Pancreas (tissue), 10 donors: ENCODE measurements at places on chromosomes 2 and 18.

DNA sequence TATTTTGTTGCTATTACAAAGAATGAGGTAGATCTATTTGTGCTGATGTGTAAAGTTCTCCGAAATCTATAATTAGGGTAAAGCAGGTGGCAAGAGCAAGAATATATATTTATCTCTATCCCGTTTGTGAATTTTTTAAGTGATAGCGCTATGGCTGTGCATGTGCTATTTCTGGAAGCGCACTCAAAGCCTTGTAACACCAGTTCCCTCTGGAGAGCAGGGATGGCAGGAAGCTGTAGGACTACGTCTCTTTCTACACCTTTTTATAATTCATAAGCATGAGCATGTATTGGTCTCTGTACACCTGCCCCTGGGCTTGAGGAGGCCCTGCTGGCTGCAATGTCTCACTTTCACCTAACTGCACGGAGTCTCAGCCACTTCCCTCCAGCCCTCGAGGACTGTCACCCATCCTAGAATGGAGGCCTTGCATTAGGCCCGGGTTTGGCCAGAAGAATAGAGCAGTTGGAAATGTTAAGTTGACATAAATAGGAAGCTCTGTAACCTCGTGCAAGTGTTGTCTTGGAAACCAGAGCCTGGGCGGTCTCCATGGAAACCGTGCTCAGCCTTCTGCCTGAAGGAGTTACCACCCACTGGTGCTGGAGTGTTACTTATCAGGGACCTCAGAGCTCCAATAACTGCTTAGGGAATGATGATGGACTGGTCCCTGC is 20.9 kb downstream of the ITM2C start:
- DNase-seq = no peak
- no peaks in the 10 kb centered on the region for H3K36me3 ChIP-seq
- H3K27me3 ChIP-seq = no peaks in the 10 kb centered on the region
- H3K27ac ChIP-seq = no peak overlapping the region
- no peaks in the 10 kb centered on the region for H3K4me1 ChIP-seq
- no peak overlapping the region for H3K4me3 ChIP-seq

DNA sequence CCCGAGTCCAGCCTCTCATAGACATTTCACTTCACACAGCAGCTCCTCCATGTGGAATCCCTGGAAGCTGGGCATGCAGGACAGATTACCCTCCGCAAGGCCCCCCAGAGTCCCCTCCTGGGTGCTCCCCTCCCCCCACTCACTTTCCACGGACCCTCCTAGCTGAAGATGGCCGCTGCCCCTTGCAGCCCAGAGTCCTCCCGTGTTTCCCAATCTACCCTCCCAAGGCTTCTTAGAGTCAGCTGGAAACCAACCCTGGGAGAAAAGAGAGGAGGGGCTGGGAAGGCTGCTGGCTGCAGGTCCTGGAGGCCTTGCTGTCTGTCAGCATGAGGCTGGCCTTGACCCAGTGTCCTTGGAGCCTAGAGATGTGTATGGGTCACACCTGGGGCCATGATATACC is 49.0 kb upstream of the HAAO start:
- H3K36me3 ChIP-seq = no peaks in the 10 kb centered on the region
- H3K4me1 ChIP-seq = no peaks in the 10 kb centered on the region
- no peak overlapping the region for H3K27ac ChIP-seq
- H3K27me3 ChIP-seq = no peaks in the 10 kb centered on the region

GRCh38 chr2:153543635-153544071 is 65.1 kb upstream of the RPRM start:
- no peaks in the 10 kb centered on the region for H3K4me1 ChIP-seq
- H3K27me3 ChIP-seq = no peaks in the 10 kb centered on the region
- DNase-seq = no peak
- H3K27ac ChIP-seq = no peak overlapping the region
- H3K4me3 ChIP-seq = no peak overlapping the region
- H3K36me3 ChIP-seq = no peaks in the 10 kb centered on the region

DNA sequence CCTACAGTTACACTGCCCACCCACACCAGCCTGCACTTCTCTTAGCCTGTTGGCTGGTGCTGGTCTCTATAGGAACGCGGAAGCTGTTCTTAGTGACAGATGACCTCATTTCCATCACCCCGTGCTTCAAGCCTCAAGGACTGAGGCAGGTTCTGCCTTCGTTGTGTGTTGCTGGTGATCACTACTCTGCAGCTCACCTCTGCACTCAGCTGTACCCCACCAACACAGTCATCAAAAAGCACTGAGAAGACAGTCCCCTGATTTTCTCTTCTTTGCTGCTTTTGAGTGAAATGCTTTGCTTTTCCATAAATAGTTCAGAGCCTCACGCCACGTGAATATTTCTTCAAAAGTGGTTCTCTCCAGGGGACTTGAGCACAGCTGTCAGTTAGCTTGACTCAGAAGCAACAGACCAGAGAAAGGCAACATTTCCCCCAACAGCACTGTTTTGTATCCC is 225.7 kb upstream of the CCDC150 start:
- H3K4me3 ChIP-seq = no peak overlapping the region
- DNase-seq = no peak
- H3K27ac ChIP-seq = no peak overlapping the region
- H3K4me1 ChIP-seq = no peaks in the 10 kb centered on the region

- H3K4me3 ChIP-seq = no peak overlapping the region
- H3K27ac ChIP-seq = no peak overlapping the region
- no peak for DNase-seq
- H3K4me1 ChIP-seq = no peaks in the 10 kb centered on the region
- no peaks in the 10 kb centered on the region for H3K36me3 ChIP-seq
These were observed 85.5 kb downstream of the SCN1A start for GRCh38 chr2:166042356-166042755.

DNA sequence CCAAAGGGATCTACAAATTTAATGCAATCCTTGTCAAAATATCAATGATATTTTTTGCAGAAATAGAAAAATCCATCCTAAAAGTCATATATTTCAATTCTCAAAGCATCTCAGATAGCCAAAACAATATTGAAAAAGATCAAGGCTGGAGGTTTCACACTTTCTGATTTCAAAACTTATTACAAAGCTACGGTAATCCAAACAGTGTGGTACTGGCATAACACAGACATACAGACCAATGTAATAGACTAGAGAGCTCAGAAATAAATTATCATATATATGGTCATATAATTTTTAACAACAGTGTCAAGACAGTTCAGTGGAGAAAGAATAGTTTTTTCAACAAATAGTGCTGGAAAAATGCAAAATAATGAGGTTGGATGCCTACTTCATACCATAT is 40.3 kb upstream of the PROKR1 start:
- DNase-seq = no peak
- no peaks in the 10 kb centered on the region for H3K36me3 ChIP-seq
- H3K4me1 ChIP-seq = no peaks in the 10 kb centered on the region
- no peak overlapping the region for H3K27ac ChIP-seq

- H3K27me3 ChIP-seq = no peaks in the 10 kb centered on the region
- no peak overlapping the region for H3K4me3 ChIP-seq
- H3K27ac ChIP-seq = no peak overlapping the region
- DNase-seq = no peak
- H3K36me3 ChIP-seq = no peaks in the 10 kb centered on the region
These were observed 97.6 kb upstream of the RAB6C start for GRCh38 chr2:129881786-129882396.

DNA sequence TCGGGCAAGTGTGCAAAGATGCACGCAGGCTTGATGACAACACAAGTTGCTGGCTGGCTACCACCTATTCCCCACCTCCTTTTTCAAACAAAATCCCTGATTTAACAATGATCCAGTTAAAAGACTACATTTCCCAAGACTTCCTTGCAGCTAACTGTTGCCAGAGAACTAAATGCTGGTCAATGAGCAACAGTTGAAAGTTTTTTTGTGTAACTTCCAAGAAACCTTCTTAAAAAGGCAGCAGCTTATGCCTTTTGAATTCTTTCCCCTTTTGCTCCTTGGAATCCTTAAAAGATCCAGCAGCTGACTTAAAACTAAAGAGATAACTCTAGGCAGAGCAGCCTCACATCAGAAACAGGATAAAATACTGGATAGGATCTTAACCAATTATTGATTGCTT is 38.5 kb downstream of the NPHP1 start:
- no peaks in the 10 kb centered on the region for H3K36me3 ChIP-seq
- no peaks in the 10 kb centered on the region for H3K4me1 ChIP-seq
- H3K27me3 ChIP-seq = no peaks in the 10 kb centered on the region

DNA sequence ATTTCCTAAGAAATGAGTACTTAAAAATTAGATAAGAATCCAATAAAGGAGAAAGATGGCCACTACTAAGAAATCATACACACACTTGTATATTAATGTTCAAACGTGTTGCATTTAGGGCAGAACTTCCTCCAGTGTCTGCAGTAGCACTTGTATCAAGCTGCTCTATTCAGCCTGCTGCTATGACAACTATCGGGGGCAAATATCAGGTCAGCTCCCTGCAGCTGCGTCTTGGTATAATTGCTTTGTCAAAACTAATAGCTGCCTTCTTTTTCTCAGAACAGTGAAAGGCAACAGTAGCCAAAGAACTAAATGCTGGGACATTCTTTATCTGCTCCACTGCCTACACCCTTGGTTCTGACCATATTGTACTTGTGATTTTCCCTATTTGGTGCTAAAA is 300.7 kb downstream of the NOL4 start:
- H3K36me3 ChIP-seq = no peaks in the 10 kb centered on the region
- no peak overlapping the region for H3K4me3 ChIP-seq
- H3K4me1 ChIP-seq = no peaks in the 10 kb centered on the region
- no peaks in the 10 kb centered on the region for H3K27me3 ChIP-seq

GRCh38 chr18:36302676-36303075 is 5.2 kb downstream of the FHOD3 start:
- no peaks in the 10 kb centered on the region for H3K27me3 ChIP-seq
- no peaks in the 10 kb centered on the region for H3K36me3 ChIP-seq
- DNase-seq = no peak
- H3K27ac ChIP-seq = no peak overlapping the region
- no peak overlapping the region for H3K4me3 ChIP-seq

DNA sequence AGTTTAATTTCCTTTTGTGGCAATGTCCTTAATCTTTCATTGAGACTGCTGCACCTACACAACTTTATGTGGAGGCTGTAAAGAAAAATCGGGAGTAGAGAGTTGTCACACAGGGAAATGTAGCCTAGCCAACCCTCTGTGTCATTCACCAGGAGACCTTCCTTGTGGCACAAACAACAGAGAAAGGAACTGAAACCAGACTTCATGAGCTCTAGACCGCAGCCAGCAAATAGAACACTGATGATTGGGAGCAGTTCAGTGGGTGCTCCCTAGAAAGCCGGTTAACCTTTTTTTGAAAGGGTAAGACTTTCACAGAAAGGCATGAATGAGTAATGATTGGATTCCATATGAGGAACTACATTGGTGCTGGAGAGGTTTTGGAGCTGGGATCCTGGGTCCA is 1752.4 kb upstream of the CELF4 start:
- H3K4me1 ChIP-seq = peaks cover 4% of the 10 kb centered on the region
- H3K36me3 ChIP-seq = no peaks in the 10 kb centered on the region
- H3K27me3 ChIP-seq = no peaks in the 10 kb centered on the region
- DNase-seq = no peak
- no peak overlapping the region for H3K4me3 ChIP-seq
- H3K27ac ChIP-seq = no peak overlapping the region

GRCh38 chr2:126838716-126838985 is 60.0 kb upstream of the TEX51 start:
- H3K36me3 ChIP-seq = no peaks in the 10 kb centered on the region
- no peak overlapping the region for H3K4me3 ChIP-seq
- H3K27ac ChIP-seq = no peak overlapping the region
- no peak for DNase-seq
- H3K4me1 ChIP-seq = no peaks in the 10 kb centered on the region
- H3K27me3 ChIP-seq = no peaks in the 10 kb centered on the region

GRCh38 chr2:96098900-96099590 is 17.3 kb downstream of the ADRA2B start:
- no peak for DNase-seq
- no peaks in the 10 kb centered on the region for H3K27me3 ChIP-seq
- H3K36me3 ChIP-seq = no peaks in the 10 kb centered on the region
- H3K4me1 ChIP-seq = no peaks in the 10 kb centered on the region
- H3K4me3 ChIP-seq = no peak overlapping the region
- no peak overlapping the region for H3K27ac ChIP-seq

DNA sequence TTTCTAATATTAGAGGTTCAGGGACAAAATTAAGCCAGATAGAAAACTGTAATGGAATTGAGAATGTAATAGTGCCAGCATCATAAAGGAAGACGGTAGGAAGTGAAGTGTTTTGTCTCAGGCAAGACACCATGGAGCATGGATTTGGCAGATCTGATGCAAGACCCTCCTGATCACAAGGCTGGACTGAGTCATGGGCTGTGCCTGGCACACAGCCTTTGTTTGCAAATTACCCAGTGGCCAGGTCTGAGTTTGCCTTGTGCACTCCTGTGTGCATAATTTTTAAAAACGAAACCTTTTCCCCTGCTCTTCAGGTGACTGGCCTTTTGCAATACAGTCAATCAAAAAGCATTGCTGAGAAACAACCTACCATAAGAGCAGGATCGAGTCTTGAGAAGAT is 2.0 kb upstream of the UPP2 start:
- no peak for DNase-seq
- H3K4me3 ChIP-seq = no peak overlapping the region
- H3K4me1 ChIP-seq = peaks cover 5% of the 10 kb centered on the region
- H3K27me3 ChIP-seq = no peaks in the 10 kb centered on the region
- no peaks in the 10 kb centered on the region for H3K36me3 ChIP-seq
- H3K27ac ChIP-seq = no peak overlapping the region

DNA sequence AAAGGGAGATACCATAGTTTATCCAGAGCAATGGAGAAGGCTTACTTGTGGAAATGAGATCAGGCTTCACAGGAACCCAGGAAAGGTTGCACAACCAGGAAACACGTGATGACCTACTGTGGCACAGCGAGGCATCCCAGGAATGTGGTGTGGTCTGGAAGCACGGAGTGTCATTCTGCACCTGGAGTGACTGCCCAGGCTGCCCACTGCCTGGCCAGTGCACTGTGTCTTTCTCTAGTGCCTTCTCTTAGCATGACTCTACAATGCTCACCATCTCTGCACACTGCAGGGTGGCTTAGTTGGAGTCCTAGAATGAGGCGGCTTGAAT is 48.9 kb downstream of the CHST9 start:
- DNase-seq = no peak
- H3K4me1 ChIP-seq = peaks cover 3% of the 10 kb centered on the region
- no peaks in the 10 kb centered on the region for H3K27me3 ChIP-seq
- H3K36me3 ChIP-seq = no peaks in the 10 kb centered on the region
- H3K4me3 ChIP-seq = no peak overlapping the region
- no peak overlapping the region for H3K27ac ChIP-seq

GRCh38 chr2:49577041-49577440 is 422.7 kb upstream of the FSHR start:
- H3K36me3 ChIP-seq = no peaks in the 10 kb centered on the region
- H3K4me1 ChIP-seq = no peaks in the 10 kb centered on the region
- H3K4me3 ChIP-seq = no peak overlapping the region

GRCh38 chr2:206011795-206012194 is 74.2 kb downstream of the INO80D start:
- H3K4me3 ChIP-seq = no peak overlapping the region
- no peaks in the 10 kb centered on the region for H3K4me1 ChIP-seq
- H3K36me3 ChIP-seq = no peaks in the 10 kb centered on the region
- DNase-seq = no peak
- H3K27me3 ChIP-seq = no peaks in the 10 kb centered on the region

DNA sequence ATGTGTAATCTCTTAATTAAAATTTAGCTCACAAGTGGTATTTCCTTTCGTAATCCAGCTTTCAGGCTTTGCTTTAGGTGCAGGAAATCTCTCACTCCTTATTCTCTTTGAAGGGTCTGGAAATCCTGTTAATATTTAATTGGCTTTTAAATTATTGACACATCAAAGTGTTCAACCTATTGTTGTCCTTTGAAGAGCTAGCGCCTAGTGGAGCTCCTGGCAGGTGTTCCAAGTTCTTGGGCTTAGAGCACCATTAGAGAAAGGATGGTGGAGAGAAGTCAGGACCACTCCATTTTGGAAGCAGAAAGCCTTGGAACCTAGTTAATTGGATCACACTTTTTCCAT is 92.4 kb downstream of the CABLES1 start:
- H3K27ac ChIP-seq = no peak overlapping the region
- no peaks in the 10 kb centered on the region for H3K27me3 ChIP-seq
- H3K4me3 ChIP-seq = no peak overlapping the region
- DNase-seq = no peak
- peaks cover 10% of the 10 kb centered on the region for H3K4me1 ChIP-seq
